T47D (cell line): ENCODE measurements at places on chromosomes 3 and 15.

- no peak for DNase-seq
These were observed 18.0 kb upstream of the ADGRG7 start for GRCh38 chr3:100591411-100591810.

DNA sequence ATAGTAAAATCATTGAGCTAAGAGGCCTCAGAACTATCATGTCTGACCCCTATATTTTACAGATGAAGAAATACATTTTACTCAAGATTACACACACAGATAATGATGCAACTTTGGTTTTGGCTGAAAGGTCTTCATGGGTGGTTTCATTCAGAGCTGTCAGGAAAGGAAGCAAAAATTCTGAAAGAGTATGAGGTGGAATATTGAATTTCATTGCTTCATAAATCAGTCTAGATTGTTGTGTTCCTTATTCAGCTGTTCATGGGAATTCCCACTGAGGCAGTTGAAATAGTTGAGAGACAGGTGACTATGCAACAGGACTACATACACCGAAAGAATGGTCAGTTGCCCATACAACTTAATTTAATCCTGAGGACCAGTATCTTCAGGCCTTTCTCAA, 39.4 kb downstream of the CD200 start:
- no peak for DNase-seq

- DNase-seq: no peak
These were observed 42.5 kb downstream of the EPHB3 start for GRCh38 chr3:184604039-184604601.

- DNase-seq: no peak
These were observed 14.4 kb upstream of the XYLB start for GRCh38 chr3:38332201-38332600.

GRCh38 chr15:80967451-80967850, 22.2 kb downstream of the MESD start:
- no peak for DNase-seq

DNA sequence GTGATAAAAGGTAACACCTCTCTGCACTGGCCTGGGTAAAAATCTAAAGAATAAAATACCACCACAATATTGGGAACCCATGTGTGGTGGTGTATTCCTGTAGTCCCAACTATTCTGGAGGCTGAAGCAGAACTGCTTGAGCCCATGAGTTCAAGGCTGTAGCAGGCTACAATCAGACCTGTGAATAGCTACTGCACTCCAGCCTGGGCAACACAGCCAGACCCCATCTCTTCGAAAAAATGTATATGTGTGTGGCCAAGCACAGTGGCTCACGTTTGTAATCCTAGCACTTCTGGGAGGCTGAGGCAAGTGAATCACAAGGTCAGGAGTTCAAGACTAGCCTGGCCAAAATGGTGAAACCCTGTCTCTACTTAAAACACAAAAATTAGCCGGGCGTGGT, 1.8 kb upstream of the RPL14 start:
- no peak for DNase-seq

- no peak for DNase-seq
These were observed 85.8 kb upstream of the RASGRP1 start for GRCh38 chr15:38650384-38650783.

GRCh38 chr3:165640031-165640430, 197.2 kb downstream of the BCHE start:
- no peak for DNase-seq

- DNase-seq: no peak
These were observed 24.2 kb downstream of the PFKFB4 start for GRCh38 chr3:48532271-48532976.

- no peak for DNase-seq
These were observed 2.7 kb upstream of the KNL1 start for GRCh38 chr15:40591389-40591788.

DNA sequence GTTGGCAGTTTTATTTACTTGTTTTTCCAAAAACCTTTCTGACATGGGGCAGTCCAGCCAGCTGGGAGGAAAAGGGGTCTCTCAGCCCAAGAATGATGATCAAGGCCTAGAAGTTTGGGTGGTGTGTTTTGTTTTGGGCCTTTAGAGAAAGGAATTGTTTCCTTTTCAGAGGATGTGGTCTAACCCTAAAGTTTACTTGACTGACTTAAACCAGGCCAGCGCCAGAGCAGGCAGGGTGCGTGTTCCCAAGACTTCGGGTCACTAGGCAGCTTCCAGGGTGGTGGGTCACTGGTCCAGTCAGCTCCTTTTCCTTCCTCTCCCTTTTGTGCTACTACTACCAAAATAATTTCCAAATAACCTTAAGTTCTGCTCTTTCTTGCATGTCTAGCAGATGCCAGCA, 4.9 kb downstream of the FLNB start:
- DNase-seq: no peak

DNA sequence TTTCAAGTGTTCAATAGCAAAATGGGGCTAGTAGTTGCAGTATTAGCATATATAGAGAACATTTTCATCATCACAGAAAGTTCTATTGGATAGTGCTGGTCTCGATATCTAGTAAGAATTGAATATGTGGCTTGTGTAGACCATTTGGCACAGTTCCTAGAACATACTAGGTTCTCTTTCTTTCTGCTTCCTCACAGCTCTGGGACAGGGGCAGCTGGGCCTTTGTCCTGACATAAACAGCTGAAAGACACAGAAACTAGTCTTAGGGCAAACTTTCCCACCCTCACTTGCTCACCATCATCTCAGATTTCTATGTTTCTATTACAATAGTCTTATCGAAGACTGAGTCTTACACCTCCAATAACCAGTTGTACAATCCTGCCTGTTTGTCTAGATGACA, 63.7 kb upstream of the DLG1 start:
- no peak for DNase-seq

DNA sequence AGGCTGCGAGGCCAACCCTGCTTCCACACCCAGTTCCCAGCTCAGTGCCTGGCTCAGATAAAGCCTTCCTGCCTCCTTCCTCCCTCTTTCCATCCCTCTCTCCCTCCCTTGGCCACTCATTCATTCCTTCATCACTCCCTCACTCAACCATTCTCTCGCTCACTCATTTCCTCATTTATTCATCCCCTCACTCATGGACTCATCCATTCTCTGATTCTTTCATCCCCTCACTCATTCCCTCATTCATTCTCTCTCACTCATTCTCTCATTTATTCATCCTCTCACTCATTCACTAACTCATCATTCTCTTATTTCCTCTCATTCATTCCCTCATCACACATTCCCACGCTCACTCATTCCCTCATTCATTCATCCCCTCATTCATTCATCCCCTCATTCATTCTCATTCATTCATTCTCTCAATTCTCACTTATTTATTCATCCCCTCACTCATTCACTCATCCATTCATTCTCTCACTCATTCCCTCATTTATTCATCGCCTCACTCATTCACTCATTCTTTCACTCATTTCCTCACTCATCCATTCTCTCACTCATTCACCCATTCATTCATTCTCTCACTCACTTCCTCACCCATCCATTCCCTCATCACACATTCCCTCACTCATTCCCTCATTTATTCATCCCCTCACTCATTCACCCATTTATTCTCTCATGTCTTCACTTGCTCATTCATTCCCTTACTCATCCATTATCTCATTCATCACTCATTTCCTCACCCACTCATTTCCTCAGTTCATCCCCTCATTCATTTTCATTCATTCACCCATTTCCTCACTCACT, 13.2 kb downstream of the ABTB1 start:
- no peak for DNase-seq

GRCh38 chr15:66848686-66849392, 146.8 kb downstream of the SMAD6 start:
- DNase-seq: no peak
